Pancreas (tissue), 10 donors: ENCODE measurements at places on chromosomes 2 and 18.

DNA sequence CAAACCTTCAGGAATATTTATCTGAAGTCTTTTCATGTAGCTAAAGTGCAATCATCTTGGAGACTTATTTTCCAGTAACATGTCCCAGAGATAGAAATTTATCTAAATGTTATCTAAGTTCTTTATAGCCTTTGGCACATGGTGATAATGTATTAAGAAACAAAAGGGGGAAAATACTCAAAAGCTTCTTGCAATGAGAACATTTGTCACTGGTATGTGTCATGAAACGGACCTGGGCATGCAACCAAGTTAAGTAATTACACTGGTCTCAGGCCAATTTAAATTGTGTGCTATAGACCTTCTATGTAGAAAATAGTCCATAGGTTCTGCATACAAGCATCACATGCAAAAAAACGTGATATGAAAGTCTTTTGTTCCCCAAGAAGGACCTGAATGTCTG lies 136.2 kb downstream of the SLC8A1 start:
- DNase-seq, result no peak

- no peak for DNase-seq
These were observed 726.9 kb upstream of the CHAC2 start for GRCh38 chr2:53040536-53041229.

GRCh38 chr18:44799907-44800421 lies 119.3 kb downstream of the SETBP1 start:
- DNase-seq, result peak; percentile 53

DNA sequence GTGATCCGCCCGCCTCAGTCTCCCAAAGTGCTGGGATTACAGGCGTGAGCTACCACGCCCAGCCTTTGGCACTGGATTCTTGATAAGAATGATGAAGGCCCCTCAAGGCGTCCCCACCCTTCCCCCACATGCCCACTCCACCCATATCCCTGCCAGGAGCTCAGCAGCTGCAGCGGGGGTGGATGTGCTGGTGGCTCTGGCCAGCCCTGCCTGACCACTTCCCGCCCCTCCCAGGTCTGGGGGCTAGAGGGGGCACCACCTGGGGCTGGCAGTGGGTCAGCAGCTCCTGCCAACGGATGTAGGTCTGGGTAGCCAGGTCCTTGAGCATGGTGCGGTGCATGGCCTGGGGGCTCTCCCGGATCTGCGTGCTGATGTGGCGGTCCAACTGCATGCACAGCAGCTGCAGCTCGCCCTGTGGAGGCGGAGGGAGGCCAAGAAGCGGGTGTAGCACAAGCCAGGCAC lies 7.8 kb upstream of the SEMA4C start:
- no peak for DNase-seq

GRCh38 chr18:61892683-61893308 lies at the start of gene RNF152:
TSS of gene RNF152 (minus strand) at chr18:61893007. CDS start at chr18:61816463, 76,544 bp downstream.
- peak; percentile 68 for DNase-seq

- no peak for DNase-seq
These were observed 24.6 kb downstream of the EML4 start for GRCh38 chr2:42193722-42194187.
